HFFc6 (cell line): ENCODE measurements at places on chromosomes 16 and 17.

DNA sequence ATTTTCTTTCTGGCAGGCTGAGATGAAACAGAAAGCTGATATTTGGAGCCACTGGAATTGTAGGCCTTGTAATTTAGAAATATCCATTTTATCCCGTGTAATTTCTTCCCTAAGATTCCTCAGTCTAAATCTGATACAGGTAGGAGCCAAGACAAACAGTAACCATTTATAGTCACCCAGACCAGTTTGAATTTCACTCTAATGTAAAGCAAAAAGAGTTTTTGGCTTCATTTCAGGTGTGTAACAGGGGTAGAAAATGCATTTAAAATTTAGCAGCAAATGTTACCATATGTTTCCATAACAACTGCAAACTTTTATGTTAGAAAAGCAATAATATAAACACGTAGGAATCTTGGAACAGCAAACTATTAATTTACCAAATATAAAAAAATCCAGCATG is 249.4 kb downstream of the FTO start:
- H3K27me3 ChIP-seq: no peaks in the 10 kb centered on the region; the same call in 1 of the 2 replicates
- no peak overlapping the region for H3K4me3 ChIP-seq
- no peak overlapping the region for H3K27ac ChIP-seq
- no peak for DNase-seq

GRCh38 chr16:27417047-27417671 is 15.2 kb downstream of the IL21R start:
- no peak for DNase-seq
- H3K4me1 ChIP-seq: no peaks in the 10 kb centered on the region
- no peak overlapping the region for H3K4me3 ChIP-seq
- no peaks in the 10 kb centered on the region for H3K27me3 ChIP-seq

DNA sequence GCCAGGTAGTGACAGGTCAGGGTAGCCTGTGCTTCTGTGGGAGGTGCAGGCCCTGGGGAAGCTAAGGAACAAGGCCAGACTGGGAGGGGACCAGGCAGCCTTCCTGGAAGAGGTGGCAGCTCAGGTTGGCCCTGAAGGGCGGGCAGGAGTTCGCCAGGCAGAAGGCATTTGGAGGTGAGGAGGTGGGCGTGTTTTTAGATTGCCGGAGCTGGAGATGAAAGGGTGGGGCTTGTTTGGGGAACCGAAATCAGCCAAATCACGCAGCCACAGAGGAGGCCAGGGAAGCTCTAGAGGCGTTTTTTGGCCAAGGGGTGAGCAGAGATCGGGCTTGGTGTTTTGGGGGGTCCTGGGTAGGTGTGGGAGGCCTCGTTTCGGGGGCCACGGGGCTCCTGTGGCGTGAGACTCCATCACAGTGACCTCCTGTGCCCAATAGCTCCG is 7.6 kb downstream of the ADCY7 start:
- no peak for DNase-seq
- H3K27me3 ChIP-seq: peaks cover 1% of the 10 kb centered on the region; the same call in 1 of the 2 replicates
- no peaks in the 10 kb centered on the region for H3K4me1 ChIP-seq
- no peak overlapping the region for H3K27ac ChIP-seq
- no peak overlapping the region for H3K4me3 ChIP-seq

GRCh38 chr16:1088295-1089170 is 7.5 kb downstream of the C1QTNF8 start:
- H3K36me3 ChIP-seq: peaks cover 6% of the 10 kb centered on the region
- no peak overlapping the region for H3K27ac ChIP-seq
- H3K27me3 ChIP-seq: peaks cover 7% of the 10 kb centered on the region
- DNase-seq: no peak

GRCh38 chr17:82053130-82053529 is 1.4 kb downstream of the GPS1 start:
- H3K36me3 ChIP-seq: no peaks in the 10 kb centered on the region
- H3K27ac ChIP-seq: peak overlapping the region; percentile 16; the same call in 1 of the 2 replicates
- H3K4me3 ChIP-seq: peak overlapping the region; percentile 90
- peaks cover 10% of the 10 kb centered on the region; the same call in 1 of the 2 replicates for H3K4me1 ChIP-seq

- no peak overlapping the region for H3K27ac ChIP-seq
- no peaks in the 10 kb centered on the region; the same call in none of the 2 replicates for H3K27me3 ChIP-seq
- H3K36me3 ChIP-seq: peaks cover 5% of the 10 kb centered on the region
- no peak overlapping the region for H3K4me3 ChIP-seq
Measured at GRCh38 chr16:15538507-15538906, 104.1 kb downstream of the BMERB1 start.
